ENCODE measurements at places on chromosomes 16 and 17.

DNA sequence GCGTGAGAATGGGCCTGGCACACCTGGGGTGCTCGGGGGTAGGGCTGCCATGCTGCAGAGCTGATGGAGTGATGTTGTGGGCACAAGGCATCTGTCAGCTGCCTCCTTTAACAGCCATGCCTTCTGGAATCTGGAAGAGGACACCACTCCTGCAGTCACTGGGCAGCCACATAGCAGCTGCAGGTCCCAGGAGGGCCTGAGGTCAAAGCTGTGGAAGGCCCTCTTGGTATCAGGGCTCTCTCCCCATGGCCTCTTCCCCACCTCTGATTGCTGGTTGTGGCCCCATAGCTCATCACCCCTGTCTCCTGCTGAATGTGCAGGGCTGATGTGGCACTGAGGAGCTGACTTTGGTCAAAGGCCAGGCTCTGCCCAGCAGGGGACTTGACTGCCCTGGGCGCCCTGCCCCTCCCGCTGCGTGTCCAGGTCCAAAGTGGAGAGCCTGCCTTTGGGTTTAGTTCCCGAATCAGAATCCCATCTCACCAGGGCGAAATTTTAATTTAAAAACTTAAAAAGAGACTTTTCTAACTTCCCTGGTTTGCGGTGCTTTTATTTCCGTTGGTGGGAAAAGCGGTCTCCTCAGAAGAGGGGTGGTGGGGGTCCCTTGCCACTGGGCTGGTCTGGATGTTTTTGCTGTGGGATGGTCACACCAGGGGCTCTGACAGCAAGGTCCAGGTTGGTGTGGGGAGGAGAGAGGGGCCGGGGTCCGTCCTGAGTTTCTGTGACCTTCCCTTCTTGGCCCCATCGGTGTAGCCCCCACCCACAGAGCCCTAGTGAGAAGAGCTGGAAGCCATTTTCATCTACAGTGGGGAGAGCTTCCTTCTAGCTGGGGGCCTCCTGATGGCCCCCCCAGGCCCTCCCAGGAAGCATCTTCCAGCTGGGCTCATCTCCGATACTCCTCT lies 5.9 kb downstream of the UBALD2 start:
- DNase-seq = peak; percentile 49

GRCh38 chr17:72318131-72318530 lies 197.3 kb downstream of the SOX9 start:
- DNase-seq = no peak

DNA sequence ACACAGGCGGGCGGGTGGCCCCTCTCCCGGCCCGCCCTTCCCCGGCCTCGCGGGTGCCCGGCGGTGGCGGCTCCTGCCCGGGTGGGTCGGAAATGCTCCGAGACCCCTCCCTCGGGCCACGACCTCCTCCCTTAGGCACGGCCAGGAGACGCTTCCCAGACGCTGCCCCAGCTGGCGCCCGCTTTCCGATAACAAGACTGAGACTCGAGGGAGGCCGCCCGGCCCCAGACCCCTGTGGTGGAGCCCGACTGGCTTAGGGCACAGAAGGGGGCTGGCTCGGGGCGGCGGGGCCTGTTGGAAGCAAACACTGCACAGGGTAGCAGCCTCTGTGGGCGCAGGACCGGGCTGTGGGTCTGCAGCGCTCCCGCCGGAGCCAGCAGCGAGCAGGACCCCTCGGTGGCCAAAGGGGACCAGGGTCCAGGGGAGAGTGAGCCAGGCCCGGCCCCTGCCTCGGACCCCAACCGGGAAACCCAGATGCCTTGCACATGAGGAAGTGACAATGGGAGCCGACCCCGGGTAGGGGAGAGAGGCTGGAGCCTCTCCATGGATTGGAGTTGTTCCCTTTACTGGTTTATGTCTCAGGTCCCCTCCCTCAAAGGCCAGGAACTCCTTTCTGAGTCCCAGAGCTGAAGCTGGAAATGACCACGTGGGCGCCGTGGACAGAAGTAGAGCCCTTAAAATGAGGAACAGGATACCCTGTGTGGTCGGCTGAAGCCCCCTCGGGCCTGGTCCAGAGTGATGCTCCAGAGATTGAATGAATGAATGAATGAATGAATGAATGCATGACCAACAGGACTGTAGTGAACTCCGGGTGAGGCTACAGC lies 19.8 kb upstream of the ADCY7 start:
- no peak for DNase-seq

DNA sequence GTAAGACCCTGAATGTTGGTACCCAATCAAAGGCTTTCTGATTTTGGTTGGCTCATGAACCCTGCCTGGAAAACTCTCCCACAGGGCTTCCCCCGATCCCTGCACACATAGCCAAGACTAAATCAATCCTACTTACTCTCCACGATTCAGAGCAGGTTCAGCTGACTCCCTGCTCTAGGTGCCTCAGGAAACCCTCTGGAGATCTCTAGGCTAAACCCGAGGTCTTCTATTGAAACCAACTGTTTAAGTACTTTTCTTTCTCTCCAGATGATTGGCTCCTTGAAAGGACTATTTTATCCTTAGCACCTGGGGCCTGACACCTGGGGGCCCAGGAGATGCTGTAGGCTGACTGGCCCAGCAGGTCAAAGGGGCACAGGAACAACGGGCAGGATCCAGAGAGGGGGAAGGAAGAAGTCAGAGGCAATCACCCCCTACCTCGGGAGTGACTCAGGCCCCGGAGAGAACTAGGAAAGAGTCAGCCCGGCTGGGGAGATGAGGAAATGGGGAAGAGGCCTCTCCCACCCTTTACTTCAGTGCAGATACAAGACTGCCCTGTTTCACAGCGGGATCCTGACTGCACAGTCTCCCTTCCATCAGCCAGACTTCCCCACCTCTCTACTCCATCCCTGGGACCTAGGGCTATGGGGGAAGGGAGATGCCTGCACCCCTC lies 2.0 kb downstream of the TBC1D10B start:
- DNase-seq = no peak

- DNase-seq = no peak
Observed at GRCh38 chr17:71147906-71148305, 972.9 kb upstream of the SOX9 start.

GRCh38 chr17:79616801-79617200 lies 6.0 kb upstream of the RBFOX3 start:
- DNase-seq = no peak

DNA sequence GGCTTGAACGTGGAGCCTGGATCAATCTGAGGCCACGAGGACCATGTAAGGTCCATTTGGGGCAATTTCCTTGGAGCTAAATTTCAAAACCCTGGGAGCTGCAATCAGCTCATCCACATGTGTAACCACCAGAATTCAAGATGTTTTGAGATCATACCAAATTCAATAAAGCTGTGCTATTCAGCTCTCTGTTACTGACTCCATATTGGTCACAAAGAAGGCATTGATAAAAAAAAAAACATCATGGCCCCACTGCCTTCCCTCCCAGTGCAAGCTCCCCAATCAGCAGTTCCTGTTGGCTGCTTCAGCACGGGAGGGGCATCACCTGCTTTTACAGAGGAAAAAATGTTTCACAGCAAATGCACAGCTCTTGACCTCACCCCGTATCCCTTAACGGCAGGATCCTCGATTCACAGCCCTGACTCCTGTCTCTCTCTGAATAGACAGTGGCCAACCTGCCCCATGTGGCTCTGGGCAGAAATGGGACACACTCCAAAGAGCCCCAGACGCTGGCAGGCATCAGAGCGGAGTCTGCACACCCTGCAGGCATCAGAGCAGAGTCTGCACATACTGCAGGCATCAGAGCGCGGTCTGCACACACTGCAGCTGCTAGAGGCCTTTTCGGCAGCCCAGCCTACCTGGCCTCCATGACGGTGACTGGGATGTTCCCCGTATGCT lies 37.1 kb downstream of the FANCA start:
- DNase-seq = no peak

DNA sequence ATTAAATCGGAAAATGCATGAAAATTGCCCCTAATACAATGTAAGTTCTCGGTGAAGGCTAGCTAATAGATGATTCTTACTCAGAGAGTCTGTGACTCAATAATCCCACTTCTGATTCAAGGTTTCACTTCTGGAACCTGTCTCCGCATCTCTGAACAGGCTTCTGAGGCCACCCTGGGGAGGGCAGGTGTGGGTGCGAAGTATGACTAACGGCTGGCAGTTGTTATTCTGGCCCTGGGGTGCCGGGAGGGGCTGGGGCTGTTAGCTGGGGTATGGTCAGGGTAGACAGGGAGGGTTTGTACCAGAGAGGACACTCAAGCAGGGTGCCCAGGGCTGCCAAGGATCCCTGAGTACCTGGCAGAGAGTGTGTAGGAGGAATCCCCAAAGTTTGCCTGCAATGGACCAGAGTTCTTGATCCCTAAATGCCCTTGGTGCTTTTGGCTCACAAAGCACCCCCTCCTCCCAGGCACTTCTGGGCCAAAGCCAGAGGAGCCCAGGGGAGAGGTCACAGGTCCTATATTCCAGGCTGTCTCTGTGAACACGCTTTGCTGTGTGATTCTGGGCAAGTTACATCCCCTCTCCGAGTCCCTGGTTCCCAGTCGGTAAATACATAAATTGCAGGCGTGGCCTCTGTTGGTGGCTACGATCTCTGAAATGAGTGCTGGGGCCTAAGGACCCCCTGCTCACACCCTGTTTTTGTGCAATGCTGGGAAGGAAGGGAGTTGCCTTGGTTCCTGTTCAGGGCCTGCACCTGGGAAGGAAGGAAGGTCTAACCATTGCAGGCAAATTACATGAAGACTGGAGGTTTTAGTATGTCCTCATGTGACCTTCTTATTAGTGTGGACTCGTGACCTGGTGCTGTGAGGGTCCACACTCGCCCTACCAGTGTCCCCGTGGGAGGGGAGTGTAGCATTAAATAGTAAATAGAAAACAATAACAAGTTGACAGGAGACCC lies 49.9 kb upstream of the CPNE2 start:
- DNase-seq = peak; percentile 89

GRCh38 chr17:81253358-81254131 lies 14.4 kb downstream of the NDUFAF8 start:
- DNase-seq = peak; percentile 33

GRCh38 chr16:78284326-78284725 lies 184.9 kb downstream of the WWOX start:
- no peak for DNase-seq

DNA sequence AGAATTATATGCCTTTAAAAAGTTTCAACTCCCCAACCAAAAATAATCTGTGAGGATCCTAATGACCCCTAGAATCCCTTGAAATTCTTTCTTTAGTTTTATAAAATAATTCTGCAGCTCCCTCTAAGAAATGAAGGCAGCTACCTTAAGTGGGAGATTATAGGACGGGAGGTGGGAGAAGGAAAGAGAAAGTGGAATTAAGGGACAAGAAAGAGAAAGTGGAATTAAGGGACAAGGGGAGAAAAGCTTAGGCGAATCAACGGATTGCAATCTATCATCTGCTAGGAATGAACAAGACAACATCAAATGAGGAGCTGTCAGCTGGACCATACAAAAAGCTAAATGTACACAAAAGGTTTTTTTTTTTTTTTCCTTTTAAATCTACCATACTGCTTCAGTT lies 262.0 kb downstream of the ZFHX3 start:
- no peak for DNase-seq

DNA sequence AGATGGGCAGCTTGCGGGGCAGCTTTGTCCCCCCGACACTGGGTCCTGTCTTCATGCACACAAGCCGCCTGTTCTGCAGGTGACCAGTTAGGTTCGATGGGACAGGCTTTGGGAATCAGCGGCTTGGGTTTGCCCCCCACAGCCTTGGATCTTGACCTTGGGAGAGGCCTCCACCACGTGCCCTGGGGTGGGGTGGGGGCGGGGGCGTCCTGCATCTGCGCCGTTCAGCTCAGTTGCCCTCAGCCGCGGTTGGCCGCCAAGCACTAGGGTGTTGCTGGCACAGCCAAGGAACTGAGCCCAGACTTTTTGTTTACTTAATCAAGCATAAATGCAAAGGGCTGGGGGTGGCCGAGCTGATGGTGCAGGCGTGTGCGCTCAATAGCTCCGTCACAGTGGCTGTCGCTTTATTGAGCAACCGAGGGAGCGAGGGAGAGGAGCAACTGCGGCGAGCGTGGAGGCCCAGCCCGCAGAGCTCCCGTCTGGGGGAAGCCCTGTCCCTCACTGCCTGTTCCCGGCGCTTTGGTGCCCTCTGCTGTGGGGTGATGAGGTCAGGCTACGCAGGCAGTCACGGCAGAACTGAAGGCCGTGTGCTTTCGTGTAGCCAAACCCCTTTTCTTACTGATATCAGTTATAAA lies 33.9 kb downstream of the JPH3 start:
- DNase-seq = peak; percentile 77

GRCh38 chr17:65813306-65813705 lies 251.9 kb upstream of the AXIN2 start:
- no peak for DNase-seq

Measured in T-helper 2 cell (primary cell).